ENCODE measurements at places on chromosomes 12 and 14.
A peak's percentile ranks its signal among the peaks of the same experiment; 100 is the strongest.

- DNase-seq = no peak
Observed at GRCh38 chr12:16385782-16386646, 38.6 kb downstream of the MGST1 start.

- no peak for DNase-seq
Observed at GRCh38 chr12:109892165-109892715, 7.8 kb upstream of the TCHP start.

GRCh38 chr12:68827895-68828671, 20.1 kb downstream of the MDM2 start:
- no peak for DNase-seq

- no peak for DNase-seq
Observed at GRCh38 chr12:106780010-106780631, 5.6 kb downstream of the RIC8B start.

DNA sequence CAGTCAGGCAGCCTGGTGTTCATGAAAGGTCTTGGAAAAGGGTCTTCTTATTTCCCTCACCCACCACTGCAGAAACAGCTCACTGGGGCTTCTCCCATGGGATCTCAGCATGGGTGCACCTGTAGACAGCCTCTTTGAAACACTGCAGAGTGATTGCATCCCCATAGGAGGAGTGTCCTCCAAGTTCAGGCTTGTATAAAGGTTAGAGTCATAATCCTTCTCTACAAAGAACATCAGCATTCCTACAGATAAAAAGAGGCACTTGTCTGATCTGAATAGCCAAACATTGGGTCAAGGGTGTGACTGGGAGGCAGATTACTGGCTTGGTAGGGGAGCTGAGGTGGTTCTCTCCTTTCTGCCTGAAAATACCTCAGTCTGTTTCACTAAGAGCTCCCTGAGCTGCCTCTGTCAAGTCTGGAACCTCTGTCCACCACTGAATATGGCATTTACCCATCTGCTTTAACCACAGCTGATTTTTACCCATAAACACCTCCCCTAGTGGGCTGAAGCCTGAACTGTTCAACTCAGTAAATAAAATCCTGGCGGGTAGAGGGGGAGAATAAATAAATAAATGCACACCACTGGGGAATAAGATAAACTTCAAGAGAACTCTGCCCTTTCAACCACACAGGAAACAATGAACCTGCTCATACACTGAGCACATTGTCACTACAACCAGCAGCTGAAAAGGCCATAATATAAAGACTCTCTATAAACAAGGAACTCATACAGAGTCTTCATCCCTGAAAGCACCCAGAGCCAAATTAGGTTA, 120.7 kb upstream of the SCAF11 start:
- DNase-seq = no peak

DNA sequence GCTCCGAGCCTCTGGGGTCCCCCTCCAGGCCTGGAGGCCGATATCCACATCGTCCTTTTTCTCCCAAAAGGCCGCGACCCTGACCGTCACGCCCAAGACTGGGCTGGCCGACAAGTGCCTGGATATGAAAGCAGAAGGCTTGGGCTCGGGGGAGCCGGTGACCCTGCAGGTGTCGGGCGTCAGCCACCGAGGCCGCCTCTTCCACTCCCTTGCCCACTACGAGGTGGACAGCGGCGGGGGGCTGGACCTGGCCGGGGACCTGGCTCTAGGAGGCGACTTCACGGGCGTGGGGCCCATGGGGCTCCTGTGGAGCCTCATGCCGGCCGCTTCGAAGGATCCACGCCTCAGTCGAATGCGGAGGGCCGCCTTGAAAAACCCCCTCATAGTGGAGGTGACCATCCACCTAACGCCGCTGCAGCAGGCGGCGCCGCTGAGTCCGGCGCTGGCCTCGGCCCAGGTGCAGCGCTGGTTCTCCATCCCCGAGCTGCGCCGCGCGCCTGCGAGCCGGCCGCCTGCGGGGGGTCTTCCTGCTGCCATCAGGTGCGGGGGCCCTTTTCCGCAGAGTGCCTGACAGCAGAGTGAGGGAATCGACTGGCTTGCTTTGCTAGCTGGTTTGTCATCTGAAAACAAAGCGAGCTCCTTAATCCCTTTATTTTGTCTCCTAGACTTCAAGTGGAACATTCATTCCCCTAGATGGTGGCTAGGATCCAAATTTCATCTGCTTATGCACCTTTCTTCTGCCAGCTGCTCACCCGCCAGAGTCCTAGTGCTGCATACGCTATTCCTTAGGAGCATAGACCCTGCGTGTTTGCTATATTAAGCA, 10.6 kb upstream of the DNAL1 start:
- no peak for DNase-seq

GRCh38 chr14:101992708-101993107, 28.3 kb downstream of the DYNC1H1 start:
- peak; percentile 53 for DNase-seq

DNA sequence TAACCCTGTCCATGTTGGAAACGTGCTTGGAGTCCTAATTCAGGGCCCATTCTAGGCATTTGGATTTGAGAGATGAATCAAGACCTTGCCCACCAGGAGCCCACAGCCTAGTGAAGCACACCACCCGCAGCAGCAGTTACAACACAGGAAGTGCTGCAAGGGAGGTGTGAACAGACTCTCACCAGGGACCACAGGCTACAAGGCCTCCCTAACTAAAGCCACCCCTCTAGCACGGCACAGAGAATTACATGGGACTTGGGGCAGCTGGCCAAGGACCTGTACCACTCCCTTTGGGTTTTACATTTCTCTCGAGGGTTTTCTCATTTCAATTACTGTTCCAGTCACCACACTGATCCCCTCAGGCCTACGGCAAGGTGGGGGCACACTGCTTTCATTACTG, 49.5 kb upstream of the FOXN3 start:
- peak; percentile 58 for DNase-seq

- peak; percentile 35 for DNase-seq
Observed at GRCh38 chr14:22505697-22506377, 83.2 kb downstream of the DAD1 start.

GRCh38 chr12:10771132-10771733, 31.2 kb downstream of the TAS2R7 start:
- DNase-seq = peak; percentile 60

- no peak for DNase-seq
Observed at GRCh38 chr12:34347367-34347766, 325.1 kb downstream of the ALG10 start.

GRCh38 chr12:110342157-110342556, 61.1 kb downstream of the ATP2A2 start:
- no peak for DNase-seq

DNA sequence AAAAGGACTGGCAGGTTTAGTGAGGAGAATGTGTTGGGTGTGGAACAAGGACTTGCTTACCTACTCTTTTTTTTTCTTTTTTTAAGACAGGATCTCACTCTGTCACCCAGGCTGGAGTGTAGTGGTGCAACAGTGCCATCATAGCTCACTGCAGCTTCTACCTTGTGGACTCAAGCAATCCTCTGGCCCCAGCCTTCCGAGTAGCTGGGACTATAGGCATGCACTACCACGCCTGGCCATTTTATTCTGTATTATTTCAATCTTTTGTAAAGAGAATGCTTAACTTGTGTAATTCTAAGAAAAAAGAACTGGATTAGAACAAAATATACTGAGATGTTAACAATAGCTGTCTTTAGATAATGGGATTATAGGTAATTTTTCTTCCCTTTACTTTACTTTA, 1.9 kb upstream of the VRTN start:
- no peak for DNase-seq

DNA sequence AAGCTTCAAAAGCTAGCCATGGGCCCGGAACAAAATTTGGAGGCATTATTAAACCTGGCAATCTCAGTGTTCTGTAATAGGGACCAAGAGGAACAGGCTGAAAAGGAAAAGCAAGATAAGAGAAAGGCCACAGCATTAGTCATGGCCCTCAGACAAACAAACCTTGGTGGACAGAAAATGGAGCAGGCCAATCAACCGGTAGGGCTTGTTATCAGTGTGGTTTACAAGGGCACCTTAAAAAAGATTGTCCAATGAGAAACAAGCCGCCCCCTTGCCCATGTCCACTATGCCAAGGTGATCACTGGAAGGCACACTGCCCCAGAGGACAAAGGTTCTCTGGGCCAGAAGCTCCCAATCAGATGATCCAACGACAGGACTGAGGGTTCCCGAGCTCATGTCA, 653.9 kb upstream of the TMEM132C start:
- DNase-seq = no peak

DNA sequence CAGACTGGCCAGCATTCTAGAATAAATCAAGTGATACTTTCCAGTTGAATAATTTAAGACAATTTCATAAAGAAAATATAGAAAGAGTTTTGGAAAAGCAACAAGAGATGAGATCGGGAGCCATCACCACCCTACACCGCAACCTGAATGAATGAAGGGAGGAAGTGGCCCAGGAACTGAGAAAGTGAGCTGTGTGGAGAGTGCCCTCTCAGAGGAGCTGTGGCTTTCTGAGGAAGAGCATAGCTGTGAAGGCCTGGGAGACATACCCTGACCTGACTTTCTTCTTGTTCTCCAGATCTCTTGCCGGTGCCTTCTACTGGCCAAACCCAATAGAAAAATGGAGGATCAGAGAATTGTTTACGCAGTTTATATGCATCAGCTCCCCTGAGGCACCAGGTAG, 79.3 kb upstream of the TSPAN8 start:
- no peak for DNase-seq

- no peak for DNase-seq
Observed at GRCh38 chr12:113862590-113863454, 103.3 kb downstream of the RBM19 start.

DNA sequence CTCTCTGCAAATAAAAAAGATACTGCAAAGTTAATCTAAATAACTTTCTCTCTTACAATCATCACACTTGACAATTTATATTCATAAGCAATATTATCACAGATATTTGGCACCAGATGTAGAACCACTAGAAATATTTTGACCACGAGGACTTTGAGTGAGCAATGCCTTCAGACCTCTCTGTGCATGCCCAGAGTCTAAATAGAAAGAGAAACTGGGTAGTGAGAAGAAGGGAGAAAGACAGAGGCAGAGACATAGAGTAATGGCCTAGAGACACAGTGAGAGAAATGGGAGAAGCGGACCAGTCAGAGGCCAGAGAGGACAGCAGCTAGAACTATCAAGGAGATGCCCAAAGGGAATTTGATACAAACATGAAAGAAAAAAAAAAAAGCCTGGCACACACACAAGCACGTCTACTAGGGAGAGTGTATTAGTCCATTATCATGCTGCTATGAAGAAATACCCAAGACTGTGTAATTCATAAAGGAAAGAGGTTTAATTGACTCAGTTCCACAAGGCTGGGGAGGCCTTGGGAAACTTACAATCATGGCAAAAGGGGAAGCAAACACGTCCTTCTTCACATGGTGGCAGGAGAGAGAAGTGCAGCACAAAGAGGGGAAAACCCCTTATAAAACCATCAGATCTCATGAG, 41.1 kb downstream of the BMP4 start:
- DNase-seq = no peak

- peak; percentile 18 for DNase-seq
Observed at GRCh38 chr12:79547735-79548609, 142.8 kb downstream of the PAWR start.

- DNase-seq = no peak
Observed at GRCh38 chr12:78612190-78612589, 252.4 kb upstream of the SYT1 start.

DNA sequence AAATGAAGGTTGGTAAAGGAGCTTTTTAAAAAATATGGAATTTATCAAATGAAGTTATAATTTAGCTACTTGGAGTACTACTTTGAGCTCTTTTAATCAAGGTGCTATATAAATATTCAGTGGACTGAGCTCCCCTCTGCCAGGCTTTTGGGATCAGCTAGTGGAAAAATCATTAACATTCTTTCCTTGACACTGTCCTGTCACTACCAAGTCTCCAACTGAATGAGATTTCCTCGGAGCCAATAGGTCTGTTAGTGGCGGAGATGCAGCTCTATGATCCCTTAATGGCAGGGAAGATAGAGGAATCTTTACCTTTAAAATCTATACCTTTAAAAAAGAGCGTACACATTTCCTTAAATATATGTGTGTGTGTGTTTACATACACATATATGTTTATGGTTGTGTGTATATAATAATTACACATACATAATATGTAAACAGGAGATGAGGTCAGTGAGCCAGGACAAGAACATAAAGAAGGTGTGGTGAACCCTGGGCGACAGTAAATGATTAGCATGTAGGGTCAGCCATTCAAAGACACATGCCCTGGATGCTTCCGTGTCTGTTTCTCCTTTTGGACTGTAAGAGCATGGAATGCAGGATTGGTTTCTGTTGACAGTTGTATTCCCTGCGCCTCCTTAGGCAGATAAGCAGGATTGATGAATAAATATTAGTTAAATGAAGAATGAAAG, 47.7 kb upstream of the ATP2A2 start:
- no peak for DNase-seq

- no peak for DNase-seq
Observed at GRCh38 chr14:67060546-67060945, 128.7 kb upstream of the GARIN2 start.

DNA sequence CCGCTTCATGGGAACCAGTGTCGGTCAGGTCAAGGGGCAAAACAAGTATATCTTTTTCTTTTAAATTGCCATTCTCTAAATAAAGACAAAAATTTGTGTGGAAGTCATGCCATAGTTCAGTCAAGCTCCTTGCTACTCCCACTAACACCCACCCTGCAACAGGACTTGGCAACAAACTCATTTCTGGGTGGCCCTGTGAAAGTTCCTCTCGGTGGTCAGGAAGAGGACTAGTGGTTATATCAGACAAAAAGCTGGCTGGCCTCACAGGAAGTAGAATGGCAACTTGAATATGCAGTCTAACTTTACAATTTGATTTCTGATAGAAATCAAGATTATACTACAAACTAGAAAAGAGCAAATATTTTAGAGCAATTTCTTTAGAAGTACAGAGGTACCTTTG, 11.2 kb downstream of the DHRS7 start:
- DNase-seq = peak; percentile 32

GRCh38 chr12:102376181-102376747, 104.1 kb downstream of the IGF1 start:
- no peak for DNase-seq

- DNase-seq = no peak
Observed at GRCh38 chr14:62921466-62921865, 123.8 kb downstream of the KCNH5 start.

DNA sequence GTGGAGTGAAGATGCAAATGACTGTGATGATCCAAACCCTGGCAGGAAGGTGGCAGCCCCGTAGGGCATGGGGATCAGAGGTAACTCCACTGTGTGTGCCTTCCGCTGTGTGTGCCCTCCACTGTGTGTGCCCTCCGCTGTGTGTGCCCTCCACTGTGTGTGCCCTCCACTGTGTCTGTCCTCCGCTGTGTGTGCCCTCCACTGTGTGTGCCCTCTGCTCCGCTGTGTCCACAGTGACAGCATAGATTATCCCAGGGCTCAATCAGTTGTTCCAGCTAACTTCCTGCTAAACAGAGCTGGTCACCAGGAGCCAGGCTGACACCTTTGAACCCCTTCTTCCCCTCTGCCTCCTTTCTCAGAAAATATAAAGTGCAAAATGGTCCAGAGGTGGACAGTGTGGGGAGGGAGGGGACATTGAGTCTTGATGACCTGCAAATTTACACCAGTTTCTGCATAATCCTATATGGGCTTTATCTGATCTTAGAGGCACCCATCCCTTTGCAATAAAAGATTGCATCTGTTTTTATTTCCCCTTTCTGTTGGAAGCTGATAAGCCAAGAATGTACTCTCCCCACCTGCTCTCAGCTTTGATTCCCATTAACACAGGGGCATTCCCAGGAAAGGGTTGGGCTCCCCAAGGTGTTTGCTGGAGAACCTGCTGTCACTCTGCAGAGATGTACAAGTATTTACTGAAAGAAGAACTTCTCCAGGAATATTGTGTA, 21.6 kb upstream of the HNF1A start:
- no peak for DNase-seq

GRCh38 chr14:33483110-33483509, 467.8 kb downstream of the EGLN3 start:
- DNase-seq = no peak

All from CD4-positive, alpha-beta T cell treated with Interleukin-4 for 1 hour (primary cell).